IPS DF 19.7 (cell line): ENCODE measurements at places on chromosomes 4 and X.

- no peak for DNase-seq
These were observed 51.5 kb upstream of the AMELX start for GRCh38 chrX:11241720-11242119.

DNA sequence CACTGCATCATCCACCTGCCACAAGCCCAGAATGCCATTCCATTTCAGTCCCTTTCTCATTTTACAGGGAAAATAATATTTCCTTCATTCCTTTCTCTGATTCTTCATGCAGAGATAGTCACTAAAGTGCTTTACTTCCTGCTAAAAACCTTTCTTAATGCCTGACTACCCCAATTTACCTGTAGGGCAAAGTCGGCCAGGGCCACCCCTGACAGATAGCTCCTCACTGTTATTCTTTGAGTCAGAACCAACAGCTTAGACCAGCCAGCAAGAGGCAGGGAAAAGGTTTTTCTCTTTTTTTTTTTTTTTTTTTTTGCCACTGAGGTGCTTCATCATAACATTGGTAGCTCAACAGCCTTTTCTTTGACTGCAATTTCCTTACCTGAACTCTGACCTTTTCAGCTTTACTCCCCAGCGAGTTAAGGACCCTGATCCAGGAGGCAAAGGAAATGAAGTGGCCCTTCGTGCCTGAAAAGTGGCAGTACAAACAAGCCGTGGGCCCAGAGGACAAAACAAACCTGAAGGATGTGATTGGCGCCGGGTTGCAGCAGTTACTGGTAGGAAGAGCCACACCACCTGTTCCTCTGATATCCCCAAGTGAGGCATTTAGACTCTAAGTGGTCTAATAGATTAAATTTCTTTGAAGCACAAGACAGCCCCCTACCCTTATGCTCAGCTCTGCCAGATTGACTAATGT lies 85.0 kb downstream of the ALPK1 start:
- no peak for DNase-seq

DNA sequence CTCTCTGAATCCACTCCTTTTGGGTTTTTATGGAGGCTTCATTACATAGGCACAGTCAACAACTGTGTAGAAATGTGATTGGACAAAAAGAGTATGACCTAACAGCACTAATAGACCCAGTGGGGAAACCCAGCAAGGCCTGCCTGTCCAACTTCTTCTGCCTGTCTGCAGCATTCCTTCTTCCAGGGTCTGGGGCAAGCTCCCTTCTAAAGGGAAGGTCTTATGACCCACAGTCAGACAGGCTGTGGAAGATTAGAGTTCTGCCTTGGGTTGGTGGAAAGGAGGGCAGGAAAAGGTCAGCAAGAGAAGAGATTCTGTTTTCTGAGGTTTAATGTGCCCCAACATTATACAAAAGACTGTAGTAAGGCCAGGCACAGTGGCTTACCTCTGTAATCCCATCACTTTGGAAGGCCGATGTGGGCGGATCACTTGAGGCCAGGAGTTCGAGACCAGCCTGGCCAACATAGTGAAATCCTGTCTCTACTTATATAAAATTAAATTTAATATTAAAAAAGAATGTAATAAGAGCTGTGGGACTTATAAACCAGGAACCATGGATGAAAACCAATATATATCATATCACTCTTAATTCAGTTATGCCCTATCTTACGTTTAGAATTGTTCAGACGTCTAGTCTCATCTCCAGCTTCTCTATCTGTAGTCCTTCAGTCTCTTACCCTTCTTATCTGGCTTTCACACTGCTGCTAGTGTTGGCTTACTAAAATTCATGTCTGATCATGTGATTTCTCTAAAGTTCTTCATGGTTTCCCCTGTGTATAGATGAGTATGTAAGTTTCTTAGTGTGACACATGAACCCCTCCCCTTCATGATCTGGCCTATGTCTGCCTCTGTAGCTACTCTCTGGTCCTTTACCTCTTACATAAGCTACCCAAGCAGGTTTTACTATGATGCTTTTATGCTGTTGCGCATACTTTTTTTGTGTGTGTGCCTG lies 6.2 kb downstream of the CLCN3 start:
- no peak for DNase-seq

GRCh38 chrX:12496343-12496742 lies 294.9 kb upstream of the PRPS2 start:
- no peak for DNase-seq

GRCh38 chrX:9383655-9384054 lies 81.2 kb upstream of the TBL1X start:
- DNase-seq, result no peak

DNA sequence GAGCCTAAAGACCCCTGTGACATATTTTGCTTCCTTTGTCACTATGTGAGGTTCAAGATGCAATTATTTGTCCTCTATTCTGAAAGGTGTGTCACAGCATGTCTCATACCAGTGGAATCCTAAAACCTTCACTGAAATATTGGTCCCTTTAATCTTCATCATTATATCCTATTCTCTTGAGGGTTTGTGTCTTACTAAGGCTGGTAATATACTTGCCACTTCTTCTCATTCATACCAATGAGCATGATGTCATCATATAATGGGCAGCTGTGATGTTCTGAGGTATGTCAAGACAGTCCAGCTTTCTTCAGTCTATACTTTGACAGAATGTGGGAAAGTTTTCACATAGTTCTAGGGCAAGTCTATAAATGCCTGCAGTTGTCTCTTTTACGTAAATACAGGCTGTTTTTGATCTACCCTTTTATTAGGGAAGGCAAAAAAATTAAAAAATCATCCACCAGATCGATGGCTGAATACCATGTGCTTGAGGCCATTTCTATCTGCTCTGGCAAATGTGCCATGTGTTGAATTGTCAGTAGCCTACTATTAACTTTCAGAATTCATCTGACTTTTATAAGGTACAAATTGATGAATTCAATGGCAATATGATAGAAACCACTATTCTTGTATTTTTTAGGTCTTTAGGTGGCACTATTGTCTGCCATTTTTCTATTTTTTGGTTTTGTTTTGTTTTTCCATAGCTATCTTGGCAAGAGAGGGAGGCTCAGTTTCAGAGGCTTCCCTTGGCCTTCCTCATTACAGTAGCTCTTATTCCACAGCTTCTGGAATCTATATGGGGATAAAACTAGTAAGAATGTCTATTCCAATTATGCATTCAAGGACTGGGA lies 209.0 kb downstream of the PPARGC1A start:
- no peak for DNase-seq

DNA sequence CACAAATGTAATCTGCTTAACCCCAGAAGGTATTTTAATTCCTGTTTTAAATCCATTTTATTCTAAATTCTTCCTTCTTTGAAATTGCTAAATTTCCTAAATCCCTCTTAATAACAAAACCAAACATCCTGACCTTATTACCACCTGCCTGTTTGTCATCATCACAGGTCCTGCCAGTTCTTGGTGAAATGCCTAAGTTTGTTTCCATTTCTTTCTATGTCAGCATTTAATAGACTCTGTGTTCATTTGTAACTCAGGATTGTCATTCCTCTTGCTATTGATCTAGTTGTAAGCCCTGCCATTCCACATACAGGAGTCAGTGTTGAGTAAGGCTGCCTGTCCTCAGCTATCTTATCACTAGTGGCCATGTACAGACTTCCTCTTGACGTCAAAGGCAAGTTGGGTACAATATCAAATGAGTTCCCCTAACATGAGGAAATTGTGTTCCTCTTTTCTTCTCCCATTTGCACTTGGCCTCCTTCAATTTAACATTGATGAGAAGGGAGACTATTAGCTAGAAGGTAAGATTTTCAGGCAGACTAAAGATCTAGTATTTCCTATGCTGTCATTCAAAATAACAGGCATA lies 440.1 kb downstream of the AFF2 start:
- DNase-seq, result no peak

DNA sequence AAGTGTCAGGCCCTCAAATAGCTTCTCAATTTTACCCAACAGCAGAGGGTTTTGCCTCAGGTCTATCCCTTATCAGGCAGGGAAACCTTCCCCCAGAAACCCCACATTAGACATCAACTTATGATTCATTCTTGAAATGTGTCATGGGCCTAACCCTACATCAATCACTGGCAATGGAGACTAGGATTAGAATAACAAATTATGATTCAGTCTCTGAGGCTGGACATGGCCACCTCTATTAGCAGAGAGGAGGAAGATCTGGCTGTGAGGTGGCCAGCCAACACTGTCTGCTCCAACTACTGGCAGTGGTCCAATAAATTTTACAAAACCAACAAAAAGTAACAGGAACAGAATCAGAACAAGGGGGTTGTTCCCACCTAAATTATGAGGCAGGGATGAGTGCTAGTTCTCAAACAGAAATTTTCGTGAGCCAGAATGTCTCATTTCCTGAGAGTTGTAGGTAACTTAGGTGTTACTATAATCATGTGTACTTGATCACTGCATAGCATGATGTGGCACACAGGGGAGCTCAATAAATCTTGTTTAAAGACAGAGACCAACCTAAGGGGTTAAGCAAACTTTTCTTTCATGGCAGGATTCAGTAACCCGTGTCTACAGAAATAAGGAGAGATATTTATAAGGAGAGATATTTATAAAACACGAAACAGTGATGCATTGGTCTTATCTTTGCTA lies 126.8 kb downstream of the NFKB1 start:
- no peak for DNase-seq

DNA sequence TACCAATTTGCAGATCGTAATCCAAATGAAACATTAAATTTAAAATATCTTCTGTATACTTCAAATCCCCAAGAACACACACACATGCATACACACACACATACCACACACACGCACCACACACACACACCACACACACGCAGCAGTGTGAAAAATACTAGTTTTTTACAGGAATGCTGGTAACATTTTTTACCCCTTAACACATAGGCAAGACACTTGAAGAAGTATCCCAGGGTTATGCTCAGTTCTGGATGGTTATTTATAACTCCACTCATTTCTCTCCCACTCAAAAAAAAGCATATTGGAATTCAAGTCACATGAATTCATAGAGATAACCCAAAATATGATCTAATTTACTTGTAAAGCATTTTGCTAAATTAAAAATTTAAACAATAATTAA lies 325.5 kb upstream of the SLC7A11 start:
- no peak for DNase-seq

- DNase-seq, result no peak
These were observed 16.8 kb upstream of the C4orf51 start for GRCh38 chr4:145663194-145663593.

DNA sequence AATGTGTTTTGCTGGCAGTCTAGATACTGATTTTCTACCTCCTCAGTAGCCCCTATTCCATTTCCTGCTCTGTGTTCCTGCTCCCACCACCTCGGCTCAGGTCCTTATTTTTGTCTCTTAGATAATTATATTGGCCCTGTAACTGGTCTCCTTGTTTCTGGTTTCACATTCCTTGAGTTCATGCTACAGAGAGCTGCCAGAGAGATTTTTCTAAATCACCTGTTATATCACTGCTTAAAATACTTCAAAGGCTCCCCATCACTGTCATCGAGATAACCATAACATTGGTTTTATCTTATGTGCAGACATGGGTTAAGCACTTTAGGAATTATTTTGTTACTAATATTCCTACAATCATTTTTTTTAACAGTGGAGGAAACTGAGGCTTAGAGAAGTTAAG lies 9.6 kb downstream of the SYNPO2 start:
- no peak for DNase-seq

DNA sequence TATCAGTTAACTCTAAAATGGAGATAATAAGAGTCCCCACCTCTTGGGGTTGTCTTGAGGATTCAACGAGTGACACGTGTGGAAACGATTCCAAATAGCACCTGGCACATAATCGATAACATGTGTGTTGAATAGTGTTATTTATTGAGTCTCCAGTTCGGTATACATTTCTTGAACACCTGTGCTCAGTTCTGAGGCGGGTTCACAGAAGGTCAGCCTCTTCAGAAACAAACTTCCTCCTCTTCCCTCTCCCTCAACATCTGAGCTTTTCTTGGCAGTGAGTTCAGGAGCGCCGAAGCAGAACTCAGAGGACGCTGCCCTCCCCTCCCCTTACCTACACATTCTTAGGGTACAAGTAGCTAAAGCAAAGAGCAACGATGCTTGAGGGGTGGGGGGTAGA lies 934 bp downstream of the PDHA1 start:
- no peak for DNase-seq

DNA sequence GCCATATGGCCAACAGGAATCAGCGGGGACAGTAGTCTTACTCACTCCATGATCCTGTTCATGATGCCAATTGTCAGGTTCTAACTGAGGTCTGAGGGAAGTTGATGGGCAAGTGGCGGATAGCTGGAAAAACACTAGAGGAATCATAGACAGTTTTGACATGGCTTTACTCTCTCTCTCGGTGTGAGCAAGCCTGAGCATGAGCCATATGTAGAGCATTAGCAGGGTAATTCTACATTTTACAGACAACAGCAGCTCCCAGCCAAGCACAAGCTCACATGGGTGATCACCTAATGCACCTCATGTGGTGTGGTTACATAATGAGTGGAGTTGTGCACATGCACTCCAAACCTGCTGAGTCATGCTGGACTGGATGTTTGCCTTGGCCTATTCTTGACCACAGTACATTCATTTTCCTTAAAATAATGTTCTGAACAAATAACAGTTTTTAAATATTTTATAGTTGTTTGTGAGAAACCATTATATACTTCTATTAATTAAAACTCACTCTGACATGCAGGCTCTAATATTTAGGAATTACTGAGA lies 429.2 kb downstream of the GPAT3 start:
- DNase-seq, result peak; percentile 12

DNA sequence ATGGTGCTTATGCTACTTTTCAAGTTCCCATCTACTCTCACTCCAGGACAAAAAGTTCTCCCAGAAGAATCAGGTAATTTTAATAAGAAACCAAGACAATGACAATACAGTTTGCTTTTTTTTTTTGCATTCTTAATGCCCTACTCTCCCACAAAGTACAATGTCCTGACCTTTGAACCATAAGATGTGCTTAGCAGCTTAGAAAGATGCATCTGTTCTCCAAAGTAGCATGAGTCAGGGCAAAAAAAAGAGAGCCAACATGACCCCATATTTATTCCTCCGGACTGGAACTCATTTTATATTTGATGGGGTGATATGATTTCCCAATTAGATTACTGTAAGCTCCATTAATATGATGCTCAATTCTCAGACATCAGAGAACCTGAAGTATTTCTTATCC lies 16.5 kb upstream of the PDCL2 start:
- no peak for DNase-seq
